KG1 (cell line): ENCODE measurements at places on chromosomes 16 and 17.
A peak's percentile ranks its signal among the peaks of the same experiment; 100 is the strongest.

DNA sequence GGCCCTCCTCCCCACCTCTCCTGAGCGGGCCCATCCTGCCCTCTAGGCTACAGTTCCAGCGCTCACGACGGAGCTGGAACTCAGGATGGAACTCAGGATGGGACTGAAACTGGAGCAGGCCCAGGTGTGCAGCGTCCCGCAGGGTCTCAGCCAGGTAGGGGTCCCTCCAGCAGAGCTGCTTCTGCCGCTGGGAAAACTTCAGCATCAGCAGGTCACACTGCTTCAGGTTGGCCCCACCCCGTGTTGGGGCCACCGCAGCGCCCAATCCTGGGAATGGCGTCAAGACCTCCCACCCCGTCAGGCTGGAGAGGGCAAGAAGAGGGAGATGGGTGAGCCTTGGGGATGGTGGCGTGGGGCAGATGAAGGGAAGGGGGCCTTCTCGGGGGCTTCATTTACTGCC lies 62.6 kb upstream of the TMEM97 start:
- DNase-seq, result no peak

- DNase-seq, result no peak
These were observed 198 bp upstream of the SHISA9 start for GRCh38 chr16:12901204-12901596.

GRCh38 chr16:1098266-1098991 lies 2.4 kb upstream of the C1QTNF8 start:
- no peak for DNase-seq

DNA sequence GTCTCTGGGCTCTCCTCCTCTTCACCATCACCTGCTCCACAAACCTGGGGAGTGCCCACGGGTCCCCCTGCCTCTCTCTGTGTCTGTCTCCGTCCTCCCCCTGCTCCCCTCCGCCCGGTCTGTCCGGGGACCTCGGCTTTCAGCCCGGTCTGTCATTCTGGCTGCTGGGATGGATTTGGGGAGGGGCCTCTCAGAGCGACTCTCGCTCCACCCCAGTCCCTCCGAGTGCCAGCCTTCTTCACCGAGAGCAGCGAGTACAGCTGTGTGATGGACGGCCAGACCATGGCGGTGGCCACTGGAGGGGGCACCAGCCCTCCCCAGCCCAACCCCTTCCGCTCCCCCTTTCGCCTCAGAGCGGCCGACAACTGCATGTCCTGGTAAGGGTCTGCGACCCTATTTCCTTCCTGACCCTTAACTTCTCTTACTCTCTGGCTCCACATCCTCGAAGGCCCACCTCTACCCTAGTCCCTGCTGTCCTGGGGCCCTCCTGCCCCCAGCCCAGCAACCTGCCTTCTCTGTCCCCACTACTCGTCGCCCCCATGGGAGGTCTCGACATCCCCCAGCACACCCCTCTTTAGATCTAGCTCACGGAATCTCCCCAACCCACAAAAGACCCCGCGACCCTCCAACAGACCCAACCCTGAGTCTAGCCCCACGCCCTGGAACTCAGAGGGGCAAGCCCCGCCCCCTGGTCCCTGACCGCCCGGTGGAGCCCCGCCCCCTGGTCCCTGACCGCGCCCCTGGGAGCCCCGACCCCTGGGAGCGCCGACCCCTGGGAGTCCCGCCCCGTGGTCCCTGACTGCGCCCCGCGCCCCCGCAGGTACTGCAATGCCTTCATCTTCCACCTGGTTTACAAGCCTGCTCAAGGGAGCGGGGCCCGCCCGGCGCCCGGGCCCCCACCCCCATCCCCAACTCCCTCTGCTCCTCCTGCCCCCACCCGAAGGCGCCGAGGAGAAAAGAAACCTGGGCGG lies 5.6 kb upstream of the CXCL16 start:
- DNase-seq, result no peak

DNA sequence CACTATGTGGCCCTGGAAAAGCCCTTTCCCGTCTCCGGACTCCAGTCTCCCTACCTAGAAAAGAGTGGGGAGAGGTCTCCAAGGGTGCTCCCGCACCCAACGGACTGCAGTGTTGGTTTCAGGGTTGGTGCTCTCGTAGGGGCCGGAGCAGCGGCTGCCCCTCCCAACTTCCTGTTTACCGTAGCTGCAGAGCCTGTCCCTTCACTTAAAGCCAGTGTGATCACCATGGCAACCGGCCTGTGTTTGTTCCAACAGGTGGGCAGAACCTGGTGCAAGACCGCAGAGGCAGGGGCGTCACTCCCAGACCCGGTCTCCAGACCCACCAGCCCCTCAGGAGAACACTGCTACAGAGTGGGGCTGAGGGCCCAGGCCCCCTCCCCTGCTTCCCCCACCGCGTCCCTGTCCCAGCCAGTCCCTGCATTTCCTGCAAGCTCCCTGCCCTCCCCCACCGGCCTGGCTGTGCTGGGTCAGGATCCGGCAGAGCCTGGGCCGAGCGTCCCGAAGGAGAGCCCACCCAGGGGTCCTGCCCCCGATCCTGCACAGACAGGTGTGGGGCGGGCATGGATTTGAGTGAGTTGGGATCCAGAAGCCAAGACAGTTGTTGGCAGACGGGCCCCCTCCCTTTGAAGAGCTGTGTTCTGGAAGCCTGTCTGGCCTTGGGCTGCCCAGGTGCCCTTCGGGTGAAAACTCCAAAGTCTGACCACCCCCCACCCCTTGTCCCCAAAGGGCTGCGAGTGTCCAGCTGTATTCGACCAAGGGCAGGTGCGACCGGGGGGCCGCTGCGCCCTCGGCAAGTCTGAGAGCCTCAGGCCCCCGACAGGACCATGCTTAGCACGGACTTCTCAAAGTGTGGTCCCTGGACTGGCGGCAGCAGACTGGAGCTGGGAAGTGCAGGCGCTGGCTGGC lies 1.5 kb upstream of the BAIAP3 start:
- DNase-seq, result peak; percentile 10

DNA sequence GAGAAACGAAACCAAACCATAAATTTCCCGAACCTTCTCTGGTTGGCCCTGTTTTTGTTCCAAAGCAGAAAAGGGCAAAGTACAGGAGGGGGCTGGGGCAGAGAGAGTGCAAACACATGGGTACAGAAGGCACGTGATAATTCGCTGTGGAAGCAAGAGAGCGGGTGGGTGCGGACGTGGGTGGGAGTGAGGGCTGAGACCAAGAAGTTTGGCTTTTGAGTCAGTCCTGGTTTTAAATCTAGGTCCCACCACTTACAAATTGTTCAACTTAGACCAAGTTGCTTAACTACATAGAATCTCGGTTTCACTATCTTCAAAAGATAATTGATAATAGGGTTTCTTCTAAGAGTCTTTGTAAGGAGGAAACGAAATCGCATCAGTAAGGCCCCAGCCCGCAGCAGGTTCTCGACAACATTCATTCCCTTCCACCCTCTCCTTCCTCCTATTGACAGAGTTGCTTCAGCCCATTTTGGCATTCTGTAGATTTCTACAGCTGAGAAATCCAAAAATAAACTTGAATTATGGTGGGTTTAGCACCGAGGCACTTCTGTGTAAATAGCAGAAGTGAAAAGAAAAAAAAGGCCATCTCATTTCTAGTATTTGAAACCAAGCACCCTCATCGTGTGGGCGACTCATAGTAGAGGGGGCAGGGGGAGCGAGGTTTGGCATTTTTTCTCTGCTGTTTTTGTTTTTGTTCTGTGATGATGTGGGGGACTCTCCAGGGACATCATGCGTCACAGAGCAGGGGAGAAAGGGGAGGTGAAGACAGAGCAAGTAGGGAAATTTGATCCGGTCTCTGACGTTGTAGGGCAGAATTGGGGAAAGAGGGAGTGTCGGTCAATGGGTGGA lies 33.6 kb upstream of the CCR7 start:
- DNase-seq, result no peak

- no peak for DNase-seq
These were observed 538 bp downstream of the TM4SF5 start for GRCh38 chr17:4772235-4772613.

GRCh38 chr17:15157051-15157450 lies 108.1 kb downstream of the PMP22 start:
- DNase-seq, result no peak

DNA sequence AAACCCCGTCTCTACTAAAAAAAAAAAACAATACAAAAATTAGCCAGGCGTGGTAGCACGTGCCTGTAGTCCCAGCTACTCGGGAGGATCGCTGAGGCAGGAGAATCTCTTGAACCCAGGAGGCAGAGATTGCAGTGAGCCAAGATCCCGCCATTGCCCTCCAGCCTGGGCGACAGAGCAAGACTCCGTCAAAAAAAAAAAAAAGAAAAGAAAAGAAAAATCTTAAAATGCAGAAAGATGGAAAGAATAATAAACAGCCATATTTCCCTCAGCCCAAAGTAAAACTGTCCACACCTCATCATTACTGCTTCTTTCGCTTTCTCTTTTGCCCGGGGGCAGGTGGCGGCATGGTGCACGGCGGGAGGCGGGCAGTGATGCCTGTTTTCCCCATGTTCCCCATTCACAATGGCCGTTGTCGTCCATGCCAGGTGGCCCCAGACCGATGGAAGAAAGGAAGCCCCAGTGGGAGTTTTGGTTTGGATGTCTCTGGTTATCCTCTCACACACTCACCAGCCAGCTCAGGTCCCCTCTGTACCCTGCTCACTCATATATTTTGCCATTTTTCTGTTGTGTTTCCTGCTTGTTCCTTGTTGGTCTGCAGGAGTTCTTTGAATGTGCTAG lies 37.0 kb upstream of the PEMT start:
- no peak for DNase-seq

GRCh38 chr16:68097088-68097487 lies 11.9 kb downstream of the NFATC3 start:
- DNase-seq, result no peak

GRCh38 chr16:74749291-74750055 lies 25.1 kb downstream of the FA2H start:
- DNase-seq, result no peak

- no peak for DNase-seq
These were observed 17.5 kb downstream of the CACNG4 start for GRCh38 chr17:66981983-66982508.

GRCh38 chr17:76570877-76571471 lies 14.7 kb downstream of the ST6GALNAC2 start:
- DNase-seq, result no peak

GRCh38 chr16:87096746-87097333 lies 220.4 kb downstream of the C16orf95 start:
- DNase-seq, result no peak

- no peak for DNase-seq
These were observed 5.7 kb downstream of the SLC22A31 start for GRCh38 chr16:89194340-89195311.

- no peak for DNase-seq
These were observed 474.4 kb downstream of the SLC39A11 start for GRCh38 chr17:72618001-72618509.

DNA sequence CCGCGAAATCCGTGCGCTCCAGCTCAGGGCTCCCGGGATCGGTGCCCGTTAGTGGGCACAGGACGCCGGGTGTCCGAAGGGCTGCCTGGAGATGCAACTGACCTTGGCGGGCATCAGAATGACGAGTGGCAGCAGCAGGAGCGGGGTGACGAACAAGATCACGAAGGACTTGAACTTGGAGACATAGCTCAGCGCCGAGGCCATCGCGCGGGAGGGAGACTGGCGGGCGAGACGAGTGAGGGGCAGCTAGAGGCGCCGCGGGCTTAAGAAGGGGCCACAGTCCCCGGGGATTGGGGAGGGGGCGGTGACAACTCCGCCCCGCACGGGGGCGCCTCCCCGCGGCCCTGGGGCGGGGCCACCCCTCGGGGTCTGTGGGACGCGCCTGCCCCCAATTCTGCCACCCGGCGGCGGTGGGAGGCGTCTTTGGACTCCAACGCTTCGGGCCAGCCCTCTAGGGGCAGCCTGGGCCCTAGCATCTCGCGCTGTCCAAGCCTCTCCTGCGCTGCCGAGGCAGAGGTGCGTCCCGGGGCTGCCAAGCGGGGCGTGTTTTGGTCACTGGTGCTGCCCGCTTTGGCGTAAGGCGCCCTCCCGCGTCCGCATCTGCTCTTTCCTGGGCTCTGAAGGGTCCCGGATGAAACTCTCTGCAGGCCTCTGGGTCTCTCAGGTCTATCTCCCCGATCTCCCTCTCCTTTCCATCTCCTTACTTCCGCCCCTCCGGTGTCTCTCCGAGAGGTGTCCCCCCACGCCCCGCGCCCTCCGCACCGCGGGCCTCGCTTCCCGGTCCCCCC lies at the start of gene SLC13A5:
Gene SLC13A5 (minus strand): TSS at position 240 of the 788 bp plus-strand sequence. CDS start 36 bp downstream, at position 204.
- no peak for DNase-seq

DNA sequence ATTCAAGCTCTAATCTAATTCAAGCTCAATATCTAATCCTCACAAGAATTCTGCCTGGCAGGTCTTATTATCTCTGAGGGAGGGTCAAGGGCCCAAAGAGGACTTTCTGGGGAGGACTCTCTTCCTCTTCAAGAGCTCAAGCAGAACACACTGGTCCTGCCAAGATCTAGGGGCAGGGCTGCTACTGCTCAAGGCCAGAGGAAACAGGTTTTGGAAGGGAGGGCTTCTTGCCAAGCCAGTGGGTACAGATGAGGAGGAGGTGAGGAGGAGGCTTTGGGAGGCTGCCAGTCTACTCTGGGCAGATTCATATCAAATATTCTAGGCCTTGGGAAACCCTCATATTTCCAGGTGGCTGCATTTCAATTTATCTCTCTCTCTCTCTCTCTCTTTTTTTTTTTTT lies 51.8 kb upstream of the IL34 start:
- DNase-seq, result no peak

DNA sequence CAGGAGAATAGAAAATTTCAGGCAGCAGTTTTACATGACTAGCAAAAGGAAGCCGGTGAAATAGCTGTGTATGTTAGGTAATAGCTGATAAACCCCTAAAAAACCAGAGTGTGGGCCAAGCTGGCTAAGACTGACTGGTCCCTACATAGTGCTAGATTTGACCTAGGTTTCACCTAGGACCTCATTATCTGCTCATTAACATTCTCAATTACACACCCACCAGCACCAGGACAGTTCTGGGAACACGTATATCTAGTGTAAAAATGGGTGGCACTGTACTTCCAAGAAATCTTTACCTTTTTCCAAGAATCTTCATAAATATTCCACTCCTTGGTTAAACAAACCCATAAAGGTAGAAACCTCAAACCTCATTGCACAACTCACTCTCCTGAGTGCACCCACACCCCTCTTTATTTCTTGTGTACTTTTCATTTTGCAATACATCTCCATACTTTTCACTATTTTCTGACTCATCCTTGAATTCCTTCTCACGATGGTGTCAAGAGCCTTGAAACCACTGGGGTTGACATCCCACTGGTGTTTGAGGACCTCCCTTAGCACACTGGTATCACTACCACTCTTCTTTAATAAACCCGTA lies 262.7 kb upstream of the KCNJ16 start:
- DNase-seq, result no peak

DNA sequence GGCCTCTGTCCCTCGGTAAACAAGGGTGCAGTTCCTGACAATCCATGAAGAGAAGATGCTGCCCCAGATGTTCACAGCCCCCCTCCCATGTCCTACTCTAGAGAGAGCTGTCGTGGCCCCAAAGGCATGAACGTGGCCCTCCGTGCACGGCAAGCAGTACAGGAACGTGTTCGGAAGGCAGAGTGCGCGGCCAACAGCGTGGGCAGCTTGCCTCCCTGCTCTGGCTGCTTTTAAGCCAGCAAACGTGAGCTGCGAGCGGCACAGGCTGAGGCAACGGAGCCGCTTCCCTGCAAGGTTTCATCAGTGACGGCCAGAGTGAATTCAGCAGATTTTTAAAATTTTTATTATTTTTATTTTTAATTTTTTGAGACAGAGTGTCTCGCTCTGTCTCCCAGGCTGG lies 37.2 kb downstream of the PEMT start:
- DNase-seq, result no peak
